ENCODE measurements at places on chromosomes 13 and 19. TPM values are rescaled to one million over a fixed set of nuclear protein-coding genes. Genes with fewer than 3 reads are reported as not detected.

The CBY2 gene
- not detected for total RNA-seq

The ZNF528 gene
- total RNA-seq, result 48.9 TPM

The LIM2 gene
- not detected for total RNA-seq

The GADD45GIP1 gene
- 13.5 TPM for total RNA-seq

The TICAM1 gene
- 1.5 TPM for total RNA-seq

The SLITRK1 gene
- total RNA-seq, result 30.7 TPM

The EID2 gene
- total RNA-seq, result 18.9 TPM
